ENCODE measurements at places on chromosomes 4 and X.

- DNase-seq: no peak
These were observed 213.8 kb downstream of the PTTG2 start for GRCh38 chr4:38173935-38174518.

DNA sequence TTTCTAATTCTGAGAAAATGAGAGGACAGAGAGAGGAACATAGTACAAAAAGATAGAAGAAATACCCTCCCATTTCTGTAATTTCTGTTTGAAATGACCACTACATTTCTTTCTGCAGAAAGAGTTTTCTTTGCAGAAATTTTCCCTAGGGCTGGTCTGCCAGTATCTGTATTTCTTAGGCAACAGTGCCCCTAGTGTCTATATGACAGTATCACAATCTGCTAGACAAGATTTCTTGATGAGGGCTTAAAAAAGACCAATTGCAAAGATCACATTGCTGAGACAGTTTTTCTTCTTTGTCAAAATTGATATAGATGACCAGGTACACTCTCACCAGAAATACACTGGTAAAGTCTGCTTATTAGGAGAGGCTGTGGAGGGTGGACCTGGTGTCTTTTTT is 81.0 kb upstream of the ZDHHC15 start:
- DNase-seq: peak; percentile 67

DNA sequence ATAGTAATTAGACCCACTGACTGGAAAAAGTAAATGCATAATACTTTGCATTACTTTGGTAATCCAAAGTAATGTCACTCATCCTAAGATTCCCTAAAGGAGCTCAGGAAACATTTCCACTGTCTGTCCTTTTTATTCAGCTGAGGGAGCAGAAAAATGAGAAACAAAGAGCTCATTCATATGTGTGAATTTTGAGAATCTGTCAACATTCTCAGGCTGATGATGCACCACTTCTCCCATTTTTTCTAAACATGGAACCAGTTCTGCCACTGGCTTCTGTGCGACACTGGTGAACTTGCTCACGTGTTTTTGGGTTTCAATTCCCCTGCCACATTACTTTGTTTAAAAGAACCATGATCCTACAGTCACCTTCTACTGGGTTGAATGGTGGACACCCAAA is 28.4 kb upstream of the ADH7 start:
- DNase-seq: no peak

DNA sequence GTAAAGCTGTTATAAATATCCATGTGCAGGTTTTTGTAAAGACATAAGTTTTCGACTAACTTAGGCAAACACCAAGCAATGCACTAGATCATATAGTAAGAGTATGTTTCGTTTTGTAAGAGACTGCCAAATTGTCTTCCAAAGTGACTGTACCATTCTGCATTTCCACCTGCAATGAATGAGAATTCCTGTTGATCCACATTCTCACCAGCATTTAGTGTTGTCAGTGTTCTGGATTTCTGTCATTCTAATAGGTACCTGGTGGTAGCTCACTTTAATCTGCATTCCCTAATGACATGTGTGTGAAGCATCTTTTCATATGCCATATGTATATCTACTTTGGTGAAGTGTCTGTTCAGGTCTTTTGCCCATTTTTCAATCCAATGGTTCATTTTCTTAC is 57.8 kb downstream of the SH3RF1 start:
- no peak for DNase-seq

- no peak for DNase-seq
These were observed 12.9 kb downstream of the LETM1 start for GRCh38 chr4:1842993-1843448.
